ENCODE measurements at places on chromosomes 11 and 22.

GRCh38 chr22:30650508-30651116 lies 15.0 kb downstream of the SLC35E4 start:
- no peak for DNase-seq

- DNase-seq, result no peak
Measured at GRCh38 chr11:17599460-17599925, 52.4 kb downstream of the OTOG start.

GRCh38 chr11:70066628-70067027 lies 11.5 kb upstream of the ANO1 start:
- no peak for DNase-seq

DNA sequence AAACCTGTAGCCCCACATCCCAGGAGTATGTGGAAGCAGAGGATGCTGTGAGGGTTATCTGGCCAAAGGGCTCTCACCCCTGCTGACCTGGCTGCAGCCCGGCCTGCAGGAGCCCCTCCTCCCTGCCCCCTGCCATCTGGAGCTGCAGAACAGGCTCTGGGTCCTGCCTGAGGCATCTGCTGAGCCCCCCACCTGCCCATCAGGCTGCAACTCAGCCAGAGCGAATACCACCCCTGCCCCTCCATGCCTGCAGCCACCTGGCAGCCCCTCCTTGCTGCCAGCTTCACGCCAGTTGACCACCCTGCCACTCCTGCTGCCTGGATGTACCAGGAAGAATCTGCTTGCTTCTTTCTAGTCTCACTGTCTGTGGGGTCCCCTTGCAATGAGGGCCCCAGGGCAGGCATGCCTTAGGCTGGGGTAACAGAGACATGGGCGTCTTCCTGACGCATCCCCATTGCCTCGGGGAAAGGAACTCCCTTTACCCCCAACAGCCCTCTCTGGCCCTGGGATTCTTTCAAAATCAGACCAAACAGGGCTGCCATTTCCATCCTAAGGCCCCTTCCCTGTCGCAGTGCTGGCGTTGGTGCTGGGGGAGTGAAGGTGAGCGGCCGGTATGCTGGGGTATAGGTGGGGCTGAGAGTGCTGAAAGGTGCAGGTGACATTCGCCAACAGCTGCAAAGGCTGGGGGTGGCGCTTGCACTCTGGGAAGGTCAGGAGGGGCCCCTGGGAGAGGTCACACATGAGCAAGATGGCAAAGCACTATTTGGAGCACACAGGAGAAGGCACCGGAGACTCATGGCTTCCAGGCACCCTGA lies 1334.6 kb downstream of the TBC1D22A start:
- no peak for DNase-seq

DNA sequence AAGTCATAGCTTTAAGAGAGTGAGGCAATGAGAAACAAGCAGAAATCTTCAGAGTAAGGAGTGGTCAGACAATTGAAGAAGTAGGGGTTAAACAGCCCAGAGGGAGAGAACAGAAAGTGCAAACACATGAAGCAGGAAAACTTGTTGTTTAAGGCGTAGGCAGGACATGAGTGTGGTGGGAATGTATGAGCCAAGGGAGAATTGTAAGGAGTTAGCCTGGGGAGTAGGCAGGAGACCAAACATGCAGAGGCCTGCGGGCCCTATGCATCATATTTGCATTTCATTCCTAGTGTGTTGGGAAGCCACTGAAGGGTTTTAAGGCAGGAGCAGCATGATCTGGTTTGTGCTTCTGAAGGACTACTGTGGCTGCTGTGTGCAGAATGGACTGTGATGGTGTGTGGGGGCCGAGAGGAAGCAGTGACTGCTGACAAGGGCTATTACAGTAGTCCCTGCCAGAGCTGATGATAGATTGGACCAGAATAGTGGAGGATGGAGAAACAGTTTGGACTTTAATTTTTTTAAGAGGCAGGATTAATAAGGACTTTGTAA lies 179.9 kb upstream of the C11orf87 start:
- DNase-seq, result no peak

DNA sequence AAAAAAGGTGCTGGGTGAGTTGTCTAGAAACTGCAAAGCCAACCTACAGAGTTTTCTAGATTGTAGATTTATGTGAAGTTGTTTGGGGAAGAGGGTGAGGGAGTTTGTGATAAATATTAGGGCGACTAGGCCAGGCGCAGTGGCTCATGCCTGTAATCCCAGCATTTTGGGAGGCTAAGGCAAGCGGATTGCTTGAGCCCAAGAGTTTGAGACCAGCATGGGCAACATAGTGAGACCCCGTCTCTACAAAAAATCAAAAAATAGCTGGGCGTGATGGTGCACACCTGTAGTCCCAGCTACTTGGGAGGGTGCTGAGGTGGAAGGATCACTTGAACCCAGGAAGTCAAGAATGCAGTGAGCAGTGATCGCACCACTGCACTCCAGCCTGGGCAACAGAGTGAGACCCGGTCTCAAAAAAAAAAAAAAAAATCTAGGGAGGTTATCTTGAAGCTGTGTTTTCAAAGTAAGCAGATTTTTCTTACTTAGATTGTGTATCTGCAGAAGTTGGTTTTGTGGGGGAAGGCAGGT lies 844 bp downstream of the APOL6 start:
- DNase-seq, result no peak

GRCh38 chr22:36940676-36941075 lies 27.2 kb downstream of the CSF2RB start:
- DNase-seq, result no peak

GRCh38 chr11:35063488-35063931 lies 75.5 kb upstream of the CD44 start:
- no peak for DNase-seq

DNA sequence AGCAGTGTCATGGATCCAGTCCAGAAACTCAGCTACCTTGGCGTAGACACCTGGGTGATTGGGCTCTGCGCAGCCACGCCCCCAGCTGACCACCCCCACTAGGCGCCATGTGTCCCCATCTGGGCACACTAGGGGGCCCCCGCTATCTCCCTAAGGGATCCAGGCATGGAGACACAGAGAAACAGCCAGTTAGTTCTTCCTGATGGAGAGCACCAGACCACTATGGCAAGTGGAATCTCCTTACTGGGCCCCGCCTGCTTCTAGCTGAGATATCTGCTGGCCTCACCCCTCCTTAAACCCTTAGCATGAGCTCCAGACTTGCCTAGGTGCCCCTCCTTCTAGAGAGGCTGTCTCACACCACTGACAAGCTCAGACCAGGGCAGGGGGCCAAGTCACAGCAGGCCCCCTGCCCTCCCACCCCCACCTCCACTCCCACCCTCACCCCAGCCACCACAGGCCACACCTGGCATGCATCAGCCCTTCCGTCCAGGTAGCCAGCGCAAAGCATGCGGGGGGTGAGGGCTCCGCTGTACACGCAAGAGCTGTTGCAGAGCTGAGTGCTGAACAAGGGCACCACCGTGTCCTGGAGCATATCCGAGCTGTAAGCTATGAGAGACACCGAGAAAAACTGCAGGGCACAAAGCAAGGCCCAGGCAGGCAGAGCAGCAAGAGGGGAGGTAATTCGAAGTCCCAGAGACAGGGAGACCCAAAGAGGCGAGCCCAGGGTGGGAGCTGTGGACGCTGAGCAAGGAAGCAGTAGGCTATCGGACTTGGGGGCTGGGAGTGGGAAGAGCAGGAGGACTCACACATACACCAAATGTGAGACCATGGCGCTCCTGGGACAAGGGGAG lies 16.1 kb downstream of the TMPRSS5 start:
- no peak for DNase-seq

GRCh38 chr11:74672956-74673692 lies 58.1 kb downstream of the CHRDL2 start:
- DNase-seq, result no peak

DNA sequence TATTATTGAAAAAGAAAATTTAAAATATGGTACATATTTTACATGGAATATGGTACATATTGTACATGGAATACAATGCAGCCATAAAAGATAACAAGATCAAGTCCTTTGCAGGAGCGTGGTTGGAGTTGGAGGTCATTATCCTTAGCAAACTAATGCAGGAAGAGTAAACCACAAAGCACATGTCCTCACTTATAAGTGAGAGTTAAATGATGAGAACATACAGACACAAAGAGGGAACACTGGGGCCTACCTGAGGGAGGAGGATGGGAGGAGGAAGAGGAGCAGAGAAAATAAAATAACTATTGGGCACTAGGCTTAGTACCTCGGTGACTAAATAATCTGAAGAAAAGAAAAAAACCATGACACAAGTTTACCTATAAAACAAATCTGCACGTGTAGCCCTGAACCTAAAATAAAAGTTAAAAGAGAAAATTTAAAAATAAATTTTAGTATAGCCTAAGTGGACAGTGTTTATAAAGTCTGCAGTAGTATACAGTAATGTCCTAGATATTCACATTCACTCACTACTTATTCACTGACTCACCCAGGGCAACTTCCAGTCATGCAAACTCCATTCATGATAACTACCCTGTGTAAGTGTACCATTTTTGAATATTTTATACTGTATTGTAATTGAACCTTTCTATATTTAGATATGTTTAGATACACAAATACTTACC lies 204.4 kb downstream of the FAM76B start:
- no peak for DNase-seq

DNA sequence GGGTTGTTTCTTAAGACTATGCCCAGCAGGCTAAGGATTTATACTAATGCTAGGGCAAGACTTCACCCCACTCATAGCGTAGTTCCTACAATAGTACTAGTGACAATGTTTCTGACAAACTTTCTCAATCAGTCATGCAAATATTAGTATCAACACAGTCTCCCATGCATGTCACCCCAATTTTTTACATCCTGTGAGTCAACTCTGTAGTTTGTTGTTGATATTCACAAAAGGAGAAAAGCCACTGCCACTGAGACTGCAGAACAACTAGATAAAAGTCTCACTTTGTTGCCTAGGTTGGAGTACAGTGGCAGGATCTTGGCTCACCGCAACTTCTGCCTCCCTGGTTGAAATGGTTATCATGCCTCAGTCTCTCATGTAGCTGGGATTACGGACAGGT lies 155.2 kb downstream of the RBFOX2 start:
- DNase-seq, result no peak

DNA sequence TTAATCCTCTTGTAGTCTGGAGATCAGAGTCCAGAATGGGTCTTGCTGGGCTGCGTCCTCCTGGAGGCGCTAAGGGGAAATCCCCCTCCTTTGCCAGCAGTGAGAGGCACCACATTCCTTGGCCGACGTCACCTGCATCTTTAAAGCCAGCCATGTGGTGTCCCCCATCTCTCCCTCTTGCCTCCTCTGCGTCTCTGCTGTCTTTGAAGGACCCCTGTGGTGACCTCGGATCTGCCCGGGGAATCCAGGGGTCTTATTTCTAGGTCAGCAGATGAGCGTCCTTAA lies 27.2 kb upstream of the PARVB start:
- DNase-seq, result no peak

DNA sequence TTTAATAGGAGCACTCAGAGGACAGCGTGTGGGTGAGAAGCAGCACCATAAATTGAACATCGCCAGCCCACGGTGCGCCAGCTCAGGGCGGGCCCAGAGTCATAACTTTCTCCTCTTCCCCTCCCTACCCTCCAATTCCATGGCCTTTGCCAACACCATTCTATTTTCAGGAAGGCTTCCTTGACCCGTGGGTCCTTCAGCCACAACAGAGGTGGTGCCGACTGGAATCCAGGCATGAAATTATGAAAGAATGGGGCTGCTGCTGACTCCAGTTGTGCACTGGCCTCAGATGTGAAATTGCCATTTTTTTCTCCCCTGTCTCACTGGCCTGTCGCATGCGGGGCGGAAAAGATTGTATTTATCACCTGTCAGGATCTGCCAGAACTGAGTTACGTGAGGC lies 345.9 kb downstream of the MIAT start:
- no peak for DNase-seq

- no peak for DNase-seq
Measured at GRCh38 chr22:37601203-37601539, 7.5 kb upstream of the GGA1 start.

- no peak for DNase-seq
Measured at GRCh38 chr11:96288915-96289314, 54.1 kb downstream of the MAML2 start.

DNA sequence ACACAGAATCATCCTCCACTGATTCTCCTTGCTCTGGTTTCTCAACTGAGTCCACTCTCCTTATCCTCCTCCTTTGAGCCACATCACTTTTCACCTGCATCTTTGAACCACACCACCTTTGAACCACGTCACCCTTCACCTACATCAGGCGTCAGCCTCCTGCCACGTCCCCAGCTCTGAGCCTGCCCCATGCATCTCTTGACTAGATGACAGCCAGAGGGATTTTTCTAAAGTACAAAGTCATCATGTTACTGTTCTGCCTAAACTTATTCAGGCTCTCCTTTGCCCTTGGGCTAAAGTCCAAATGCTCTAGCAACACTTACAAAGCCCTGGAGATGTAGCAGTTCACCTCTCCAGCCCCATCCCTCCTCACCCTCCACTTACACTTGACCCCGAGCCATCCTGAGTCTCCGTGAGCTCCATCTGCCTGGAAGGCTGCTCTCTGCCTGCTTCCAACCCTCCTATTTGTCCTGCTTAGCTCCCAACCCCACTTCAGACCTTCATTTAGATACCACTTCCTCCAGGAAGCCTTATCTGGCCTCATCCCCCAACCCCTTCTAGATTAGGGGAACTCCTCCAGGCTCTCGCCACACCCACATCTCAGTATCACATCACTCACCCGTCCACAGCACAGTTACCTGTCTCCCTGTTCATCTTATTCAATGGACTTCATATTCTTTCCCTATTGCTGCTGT lies 3.7 kb upstream of the MS4A10 start:
- DNase-seq, result no peak
